Mammary microvascular endothelial cell (primary cell): ENCODE measurements at places on chromosomes 1 and 21. TPM values are rescaled to one million over a fixed set of nuclear protein-coding genes. Genes with fewer than 3 reads are reported as not detected.

ZNF648 gene
- not detected in 2 replicates for total RNA-seq

UHMK1 gene
- total RNA-seq: 46.0 and 47.3 TPM in 2 replicates

GPR52 gene
- total RNA-seq: not detected in 2 replicates

LMX1A gene
- not detected in 2 replicates for total RNA-seq

TSPAN2 gene
- 0.44 and 0.73 TPM in 2 replicates for total RNA-seq

MAB21L3 gene
- not detected in 2 replicates for total RNA-seq

SIM2 gene
- 0.10 TPM in 1 of 2 replicates, not detected in the other for total RNA-seq

OR6K3 gene
- not detected in 2 replicates for total RNA-seq

KRTAP13-3 gene
- not detected in 2 replicates for total RNA-seq

TNFRSF9 gene
- total RNA-seq: 0.89 and 1.5 TPM in 2 replicates

C4BPB gene
- total RNA-seq: 1.2 TPM in 1 of 2 replicates, not detected in the other

IQGAP3 gene
- total RNA-seq: 33.7 and 39.4 TPM in 2 replicates

GABRD gene
- 0.07 and 0.15 TPM in 2 replicates for total RNA-seq

CLEC20A gene
- 0.15 TPM in 1 of 2 replicates, not detected in the other for total RNA-seq

PPIAL4G gene
- total RNA-seq: not detected in 2 replicates

LRRC71 gene
- 0.34 TPM in 1 of 2 replicates, not detected in the other for total RNA-seq

AGTRAP gene
- 59.8 and 70.2 TPM in 2 replicates for total RNA-seq

F13B gene
- total RNA-seq: not detected in 2 replicates

SPRR2A gene
- not detected in 2 replicates for total RNA-seq

NBPF6 gene
- total RNA-seq: not detected in 2 replicates

PGBD5 gene
- not detected in 2 replicates for total RNA-seq

OR14K1 gene
- not detected in 2 replicates for total RNA-seq

IL22RA1 gene
- total RNA-seq: not detected in 2 replicates

AXDND1 gene
- total RNA-seq: 1.8 TPM in 1 of 2 replicates, not detected in the other

ABCA4 gene
- total RNA-seq: 2.3 and 3.8 TPM in 2 replicates

CFHR1 gene
- total RNA-seq: not detected in 2 replicates

ZNF593 gene
- 41.5 and 57.4 TPM in 2 replicates for total RNA-seq

XCL1 gene
- total RNA-seq: not detected in 2 replicates

NAV1 gene
- 41.8 and 45.6 TPM in 2 replicates for total RNA-seq

MR1 gene
- 7.4 and 8.8 TPM in 2 replicates for total RNA-seq

ARID1A gene
- total RNA-seq: 24.8 and 25.0 TPM in 2 replicates

LRRC53 gene
- total RNA-seq: not detected in 2 replicates

NKAIN1 gene
- 0.47 TPM in 1 of 2 replicates, not detected in the other for total RNA-seq

AGMAT gene
- 1.6 and 2.5 TPM in 2 replicates for total RNA-seq

CELA2A gene
- not detected in 2 replicates for total RNA-seq

TMCC2 gene
- 2.3 and 4.7 TPM in 2 replicates for total RNA-seq

TSPEAR gene
- total RNA-seq: 0.10 TPM in 1 of 2 replicates, not detected in the other

TACSTD2 gene
- 10.3 and 12.6 TPM in 2 replicates for total RNA-seq
